NCI-H526 (cell line): ENCODE measurements at places on chromosomes 6 and 20.

- no peak for DNase-seq
Measured at GRCh38 chr20:10902174-10902573, 228.4 kb upstream of the JAG1 start.

GRCh38 chr6:111688331-111688730 lies 82.7 kb upstream of the TRAF3IP2 start:
- DNase-seq: no peak

DNA sequence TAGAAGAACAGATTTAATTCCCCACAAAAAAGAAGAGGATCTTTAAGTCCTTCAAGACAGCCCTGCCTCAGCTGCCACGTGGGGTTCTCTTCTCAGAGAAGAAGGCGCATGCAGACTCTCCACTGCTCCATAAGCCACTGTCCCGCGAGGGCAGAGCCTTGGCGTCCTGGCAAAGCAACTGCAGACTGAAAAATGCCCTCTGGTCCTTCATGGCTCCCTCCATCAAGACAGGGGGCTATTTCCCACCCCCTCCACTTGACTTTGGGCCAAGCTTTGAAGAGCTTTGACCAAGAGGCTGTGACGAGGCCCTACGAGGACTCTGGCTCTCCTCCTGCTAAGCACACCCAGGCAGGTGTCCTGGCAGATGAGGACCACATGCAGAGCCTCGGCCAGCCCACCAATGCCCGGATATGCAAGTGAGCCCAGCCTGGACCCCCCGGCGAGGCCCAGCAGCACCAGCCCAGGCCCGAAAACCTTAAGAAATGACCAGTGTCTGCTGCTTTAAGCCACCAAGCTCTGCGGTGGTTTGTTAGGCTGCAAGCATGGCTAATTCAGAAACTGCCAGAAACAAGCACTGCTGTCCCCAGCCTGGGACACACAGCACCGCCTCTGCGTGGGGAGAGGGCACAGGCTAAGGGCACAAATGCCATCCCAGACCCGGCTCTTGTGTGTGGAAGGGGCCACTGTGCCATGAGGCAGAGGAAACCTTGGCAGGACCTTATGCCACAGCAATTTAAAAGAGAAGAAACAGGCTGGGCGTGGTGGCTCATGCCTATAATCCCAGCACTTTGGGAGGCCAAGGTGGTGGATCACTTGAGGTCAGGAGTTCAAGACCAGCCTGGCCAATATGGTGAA lies 16.1 kb downstream of the GMEB2 start:
- DNase-seq: no peak

DNA sequence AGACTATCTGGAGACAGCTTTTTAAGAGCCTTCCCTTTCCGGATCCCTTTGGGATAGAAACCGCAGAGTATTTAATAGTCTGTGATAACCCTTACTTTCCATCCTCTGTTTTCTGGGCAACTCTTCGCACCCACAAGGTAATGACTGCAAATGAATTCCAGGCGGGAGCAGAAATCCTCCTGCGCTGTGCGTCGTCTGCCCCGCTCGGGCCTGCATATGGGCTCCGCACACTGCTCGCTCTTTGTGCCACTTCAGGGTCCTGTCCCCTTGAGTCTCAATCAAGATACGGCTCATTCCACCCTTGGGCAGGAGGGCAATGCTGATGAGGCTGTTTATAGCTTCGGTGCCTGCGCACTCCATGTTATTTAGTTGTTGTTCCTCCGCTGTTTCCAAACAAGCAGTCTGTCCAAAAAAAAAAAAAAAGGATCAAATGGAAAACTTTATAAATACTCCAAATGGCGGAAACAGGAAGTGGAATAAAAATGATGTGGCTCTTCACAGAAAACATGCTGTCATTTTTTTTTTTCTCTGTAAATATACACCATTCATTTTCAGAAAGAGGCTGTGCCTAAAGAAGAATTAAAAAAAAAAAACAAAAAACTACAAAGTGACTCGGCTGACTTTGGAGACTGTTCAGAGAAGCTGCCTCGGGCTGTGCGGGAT lies 169.6 kb upstream of the GMDS start:
- no peak for DNase-seq

- DNase-seq: no peak
Measured at GRCh38 chr6:111591901-111592461, 13.7 kb downstream of the TRAF3IP2 start.
